ENCODE measurements at places on chromosomes 11 and 22.

GRCh38 chr11:121575250-121575962 lies 122.6 kb upstream of the SORL1-AS1 start:
- DNase-seq = no peak

DNA sequence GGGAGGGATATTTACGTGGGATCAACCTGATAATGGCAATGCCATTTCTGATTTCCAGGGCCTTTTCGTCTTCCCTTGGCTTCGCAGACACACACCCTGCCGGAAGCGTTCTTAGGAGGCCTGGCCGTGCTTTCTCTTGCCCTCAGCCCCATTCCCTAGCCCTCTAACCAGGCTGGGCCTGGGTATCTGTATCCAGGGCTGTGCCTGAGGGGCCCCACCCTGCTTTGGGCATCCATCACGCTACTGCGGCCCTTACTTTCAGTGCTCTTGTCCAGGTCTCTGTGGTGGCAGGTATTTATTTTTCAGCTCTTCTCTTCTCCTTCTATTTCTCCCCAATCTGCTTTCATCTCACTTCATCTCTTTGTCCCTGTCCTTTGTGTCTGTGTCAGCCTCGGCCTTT lies 105.0 kb downstream of the ZBTB16 start:
- DNase-seq = no peak

DNA sequence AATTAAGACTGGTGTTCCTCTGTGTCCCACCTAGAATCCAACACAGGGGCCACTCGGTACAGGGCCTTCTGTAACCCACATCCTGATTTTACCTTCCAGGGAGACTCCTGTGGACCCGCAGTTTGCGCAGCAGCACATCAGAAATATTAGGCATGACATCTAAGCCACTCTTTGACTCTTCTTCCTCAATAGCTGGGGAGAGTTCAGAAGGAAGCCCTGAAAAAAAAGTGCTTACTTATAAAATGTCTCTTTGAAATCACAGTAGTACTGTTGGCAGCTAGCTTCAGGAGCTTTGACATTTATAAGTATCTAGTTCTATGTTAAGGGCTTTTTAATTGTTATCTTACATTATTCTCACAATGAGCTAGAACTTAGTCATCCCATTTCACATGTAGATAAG lies 41.2 kb upstream of the LYVE1 start:
- no peak for DNase-seq

- DNase-seq = no peak
Observed at GRCh38 chr22:23743303-23743705, 7.6 kb downstream of the ZNF70 start.

GRCh38 chr11:19328586-19329311 lies 88.0 kb upstream of the E2F8 start:
- no peak for DNase-seq

DNA sequence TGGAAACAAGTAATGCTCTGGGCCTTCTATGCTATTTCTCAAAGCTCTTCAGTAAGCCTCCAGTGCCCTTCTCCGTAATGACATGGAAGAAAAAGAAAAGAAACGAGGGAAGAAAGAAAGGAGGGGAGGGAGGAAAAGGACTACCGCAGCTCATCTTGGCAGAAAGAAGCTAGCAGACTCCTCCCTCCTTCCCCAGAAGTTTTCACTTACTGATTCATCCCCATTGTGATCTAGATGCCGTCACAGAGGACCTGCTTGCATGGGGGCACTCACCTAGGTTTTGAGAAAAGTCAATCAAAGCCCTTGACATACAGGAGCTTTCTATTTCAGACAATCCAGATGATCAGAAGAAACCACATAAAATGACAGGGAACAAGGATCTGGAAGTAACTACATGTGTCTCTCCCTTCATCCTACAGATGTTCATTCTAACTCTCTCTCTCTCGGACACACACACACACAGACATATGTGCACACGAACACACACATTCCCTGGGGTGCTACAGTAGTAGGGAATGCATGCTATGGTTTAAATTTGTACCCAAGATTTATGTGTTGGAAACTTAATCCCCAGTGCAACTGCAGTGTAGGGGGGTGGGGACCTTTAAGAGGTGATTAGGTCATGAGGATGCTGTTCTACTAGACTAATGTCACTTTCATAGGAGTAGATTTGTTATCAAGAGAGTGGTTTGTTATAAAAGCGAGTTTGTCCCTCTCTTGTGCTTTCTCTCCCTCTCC lies 37.6 kb upstream of the RCN1 start:
- DNase-seq = no peak

DNA sequence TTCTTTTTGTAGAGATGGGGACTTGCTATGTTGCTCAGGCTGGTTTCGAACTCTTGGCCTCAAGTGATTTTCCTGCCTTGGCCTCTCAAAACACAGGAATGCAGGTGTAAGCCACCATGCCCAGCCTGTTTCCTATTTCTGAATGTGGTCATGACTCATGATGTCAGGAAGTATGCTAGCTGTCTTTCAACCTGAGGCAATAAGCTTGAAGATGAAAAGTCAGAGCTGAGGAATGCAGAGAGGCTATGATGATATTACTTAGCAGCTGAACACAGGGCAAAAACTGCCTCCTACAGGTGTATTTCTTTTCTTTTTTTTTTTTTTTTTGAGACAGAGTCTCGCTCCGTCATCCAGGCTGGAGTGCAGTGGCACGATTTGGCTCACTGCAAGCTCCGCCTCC lies 9.0 kb upstream of the NUCB2 start:
- DNase-seq = no peak

DNA sequence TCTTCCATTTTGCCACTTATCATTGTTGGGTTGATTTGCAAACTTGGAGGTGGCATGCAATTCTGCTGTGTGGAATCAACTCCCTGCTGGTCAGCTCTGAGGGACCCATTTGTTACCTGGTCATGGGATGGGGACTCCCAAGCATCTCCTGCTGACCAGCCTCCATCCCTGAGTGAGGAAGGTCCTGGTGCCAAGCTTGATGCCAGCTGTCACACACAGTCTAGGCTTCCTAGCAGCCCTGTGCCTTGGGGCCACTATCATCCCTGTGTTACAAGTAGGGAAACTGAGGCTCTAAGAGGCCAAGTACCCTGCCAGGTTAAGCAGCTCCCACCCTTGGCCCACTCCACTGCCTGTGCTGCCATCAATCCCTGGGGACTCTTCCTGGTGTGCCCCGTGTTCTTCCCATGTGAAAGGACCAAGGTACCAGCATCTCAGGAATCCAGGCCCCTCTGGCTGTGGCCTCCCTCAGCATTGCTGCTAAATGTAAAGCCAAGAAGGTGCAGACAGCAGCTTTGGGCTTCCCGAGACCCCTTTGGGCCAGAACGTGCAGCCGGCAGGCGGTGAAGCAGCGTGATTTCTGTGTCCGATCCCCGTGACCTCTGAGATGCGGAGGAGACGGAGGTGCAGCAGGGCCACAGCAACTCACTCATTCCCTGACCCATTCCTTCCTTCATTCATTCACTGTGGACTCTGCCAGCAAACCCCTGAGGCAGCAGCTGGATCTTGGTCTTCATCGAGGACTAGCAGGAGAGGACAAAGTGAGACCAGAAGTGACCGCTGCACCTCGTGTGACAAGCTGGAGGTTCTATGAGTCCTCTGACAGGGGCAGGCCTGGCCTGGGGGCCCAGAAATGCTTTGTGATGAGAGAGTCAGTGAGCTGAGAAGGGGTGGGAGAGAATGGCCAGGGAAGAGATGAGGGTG lies 49.7 kb downstream of the MYEOV start:
- no peak for DNase-seq

DNA sequence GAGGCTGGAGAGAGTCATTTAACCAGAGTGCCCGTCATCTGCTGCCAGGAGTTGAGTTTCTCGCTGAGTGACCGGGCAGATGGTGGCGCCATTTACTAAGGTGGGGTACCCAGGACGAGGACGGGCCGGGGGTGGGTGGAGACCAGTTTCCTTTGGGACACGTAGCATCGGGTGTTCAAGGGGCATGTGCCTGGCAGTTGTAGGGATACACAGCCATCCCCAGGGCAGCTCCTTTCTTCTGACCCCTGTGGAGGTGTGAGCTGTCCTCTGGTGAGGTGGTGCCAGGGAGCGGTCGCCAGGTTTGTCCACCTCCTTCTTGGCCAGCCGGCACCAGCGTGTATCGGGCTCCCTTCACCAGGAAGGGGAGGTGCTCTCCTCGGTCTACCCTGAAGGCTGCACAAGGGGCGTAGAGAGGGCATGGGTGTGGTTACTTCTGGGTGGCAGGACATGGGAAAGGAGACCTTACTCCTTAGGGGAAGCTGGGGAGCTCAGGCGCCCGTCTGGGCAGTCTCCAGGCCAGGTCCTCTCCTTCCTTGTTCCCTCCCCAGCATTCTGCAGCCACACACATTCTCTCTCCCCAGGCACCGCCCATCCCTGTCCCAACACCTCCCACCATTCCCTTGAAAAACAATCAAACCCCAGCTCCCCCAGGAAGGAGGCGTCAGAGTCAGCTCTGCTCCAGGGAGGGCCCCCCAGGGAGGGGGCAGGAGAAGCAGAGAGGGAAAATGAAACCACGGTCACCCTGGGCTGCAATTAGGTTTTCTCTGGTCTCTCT lies 10.3 kb upstream of the MB start:
- DNase-seq = peak; percentile 48

DNA sequence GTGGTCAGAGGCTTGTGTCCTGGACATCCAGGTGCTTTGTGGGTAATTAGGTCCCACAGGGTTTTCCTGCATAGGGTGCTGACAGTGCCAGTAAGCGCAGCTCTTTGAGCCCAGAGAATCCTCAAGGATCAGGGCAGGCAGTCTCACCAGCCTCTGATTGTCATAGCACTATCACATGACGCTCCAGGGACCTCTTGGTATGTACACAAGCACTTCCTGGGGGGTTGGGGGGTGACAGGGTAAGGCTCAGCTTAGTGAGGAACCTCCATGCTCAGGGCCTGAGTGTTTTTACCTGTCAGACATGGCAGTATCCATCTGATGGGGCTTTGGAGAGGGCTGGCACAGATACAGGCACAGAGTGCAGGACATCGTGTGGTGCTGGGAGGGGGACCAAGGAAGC lies 27.9 kb upstream of the SUSD2 start:
- no peak for DNase-seq

- DNase-seq = no peak
Observed at GRCh38 chr11:19380375-19380774, 139.6 kb upstream of the E2F8 start.

DNA sequence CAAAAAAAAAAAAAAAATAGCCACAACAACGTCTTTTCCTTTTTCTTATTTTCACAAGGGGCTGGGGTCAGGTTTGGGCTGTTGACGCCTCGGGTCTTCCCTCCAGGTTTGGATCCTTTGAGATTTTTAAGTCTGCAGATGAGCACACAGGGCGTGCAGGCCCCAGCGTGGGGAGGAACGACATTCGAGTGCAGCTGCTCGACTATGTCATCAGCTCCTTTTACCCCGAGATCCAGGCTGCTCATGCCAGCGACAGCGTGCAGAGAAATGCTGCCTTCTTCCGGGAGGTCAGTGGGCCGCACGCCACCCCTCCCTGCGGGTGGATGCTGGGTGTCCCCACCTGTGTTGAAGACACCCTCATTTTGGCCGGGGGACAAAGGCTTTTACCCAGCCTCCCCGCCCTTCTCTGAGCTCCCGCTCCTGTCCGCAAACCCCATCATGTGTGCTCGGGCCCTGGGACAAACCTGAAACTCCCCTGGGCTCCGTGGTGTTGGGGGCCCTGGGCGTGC lies 7.7 kb downstream of the SELENOO start:
- DNase-seq = no peak

- no peak for DNase-seq
Observed at GRCh38 chr22:26236991-26237390, 67.7 kb downstream of the SEZ6L start.

DNA sequence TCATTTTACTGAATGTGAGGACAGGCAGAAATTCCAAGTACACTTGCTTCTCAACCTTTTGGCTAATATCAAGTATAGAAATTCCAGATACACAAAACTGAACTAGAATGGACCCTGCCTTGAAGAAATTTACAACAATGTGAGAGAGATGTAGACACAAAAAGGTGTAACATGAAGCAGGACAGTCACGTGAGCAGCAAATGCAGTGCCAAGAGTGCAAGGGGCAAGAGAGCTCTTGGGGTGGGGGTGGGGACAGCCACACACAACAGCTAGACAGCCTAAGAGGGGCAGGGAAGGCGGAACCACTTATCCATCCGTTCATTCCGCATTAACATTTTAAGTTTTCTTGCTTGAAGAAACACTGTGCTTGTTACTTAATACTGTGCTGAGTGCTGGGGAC lies 28.9 kb downstream of the PLEKHA7 start:
- DNase-seq = no peak

DNA sequence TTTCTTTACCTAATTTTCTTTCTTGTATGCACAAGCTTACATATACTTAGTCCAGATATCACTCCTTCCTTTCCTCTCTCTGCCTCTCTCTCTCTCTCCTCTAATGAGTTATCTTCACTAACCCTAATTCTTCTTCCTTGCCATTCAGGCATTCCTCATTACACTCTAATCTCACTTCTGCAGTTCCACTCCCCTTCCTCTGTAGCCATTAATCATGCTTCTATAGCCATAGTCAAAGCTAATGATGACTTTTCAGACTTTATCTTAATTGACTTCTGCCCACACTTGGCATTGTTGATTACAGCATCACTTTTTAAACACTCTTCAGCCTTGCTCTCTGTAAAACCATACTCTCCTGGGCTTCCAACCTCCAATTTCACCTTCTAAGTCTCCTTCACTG lies 35.3 kb upstream of the SC5D start:
- DNase-seq = no peak

DNA sequence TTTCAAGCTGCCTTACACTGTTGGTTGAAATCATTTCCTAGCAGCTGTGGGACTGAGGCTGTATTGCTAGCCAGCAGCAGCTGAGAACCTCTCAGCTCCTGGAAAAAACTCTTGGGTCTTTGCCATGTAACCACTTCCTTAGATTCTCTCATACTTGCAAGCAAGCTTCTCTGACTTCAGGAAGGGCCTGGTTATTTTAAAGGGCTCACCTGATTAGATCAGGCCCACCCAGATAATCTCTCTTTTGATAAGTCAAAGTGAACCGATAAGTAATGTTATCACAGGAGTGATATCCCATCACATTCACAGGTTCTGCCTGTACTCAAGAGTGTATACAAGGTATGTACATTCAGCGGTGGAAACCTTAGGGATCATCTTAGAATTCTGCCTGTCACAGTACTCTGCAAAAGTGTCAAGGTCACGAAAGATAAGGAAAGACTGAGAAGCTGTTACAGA lies 7.4 kb upstream of the CLPB start:
- no peak for DNase-seq

GRCh38 chr11:60992842-60993409 lies 21.4 kb downstream of the CD6 start:
- DNase-seq = no peak

DNA sequence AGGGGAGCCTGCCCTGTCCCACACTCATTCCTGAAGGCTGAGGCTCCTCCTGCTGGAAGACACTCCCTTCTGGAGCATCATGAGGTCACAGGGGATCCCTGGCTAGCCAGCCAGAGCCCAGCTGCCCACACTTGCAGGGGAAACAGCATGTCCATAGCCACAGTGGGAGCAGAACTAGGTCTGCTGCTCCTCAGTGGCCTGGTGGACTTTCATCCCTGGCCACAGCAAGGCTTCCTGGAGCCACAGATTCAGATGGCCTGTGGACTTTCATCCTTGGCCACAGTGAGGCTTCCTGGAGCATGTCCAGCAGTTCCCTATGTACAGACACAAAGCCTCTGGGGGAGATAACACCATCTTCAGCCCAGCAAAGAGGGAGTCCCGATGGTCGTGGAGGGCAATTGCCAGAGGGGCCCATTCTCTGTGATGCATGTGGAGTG lies 5.9 kb upstream of the APOL6 start:
- DNase-seq = no peak

GRCh38 chr11:74948546-74948897 lies 369 bp downstream of the XRRA1 start:
- DNase-seq = no peak

All from activated T-cell treated with anti-CD3 and anti-CD28 coated beads for 24 hours (primary cell).